ENCODE measurements at places on chromosomes 5 and 9. TPM values are rescaled to one million over a fixed set of nuclear protein-coding genes. Genes with fewer than 3 reads are reported as not detected.

DNA sequence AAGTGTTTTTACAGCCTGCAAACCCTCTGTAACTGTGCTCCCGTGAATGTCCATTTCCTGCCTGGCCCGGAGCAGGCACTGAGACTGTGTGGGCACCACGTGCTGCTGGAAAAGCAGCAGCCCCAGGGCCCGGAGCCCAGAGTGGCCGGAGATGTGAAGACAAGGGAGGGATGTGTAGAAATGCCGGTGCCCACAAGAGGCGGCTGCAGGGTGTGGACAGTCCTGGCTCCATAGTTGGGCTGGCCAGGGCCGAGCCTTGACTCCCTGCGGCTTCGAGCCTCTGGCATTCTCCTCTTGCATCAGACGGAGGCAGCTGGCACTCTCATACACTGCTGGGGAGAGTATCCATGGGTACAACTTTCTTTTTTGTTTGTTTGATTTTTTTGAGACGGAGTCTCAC, 13.2 kb upstream of the GFPT2 start:
- DNase-seq: no peak

TMEM252 gene
- 0.89 TPM for total RNA-seq

GRCh38 chr5:84058561-84058960, 326.1 kb downstream of the EDIL3 start:
- no peak for DNase-seq

CCDC192 gene
- not detected for total RNA-seq

GRCh38 chr9:117723986-117724625, 19.9 kb downstream of the TLR4 start:
- peak; percentile 29 for DNase-seq

SPAG8 gene
- total RNA-seq: 0.15 TPM

CCDC171 gene
- 3.2 TPM for total RNA-seq

- no peak for DNase-seq
Measured at GRCh38 chr9:70491426-70492318, 77.2 kb upstream of the KLF9 start.

OLFM1 gene
- 7.8 TPM for total RNA-seq

- no peak for DNase-seq
Measured at GRCh38 chr5:141094481-141095262, at the start of gene PCDHB2. PCDHB2 (plus strand) TSS chr5:141094615; CDS start chr5:141094791, 176 bp downstream.

OGN gene
- 17.6 TPM for total RNA-seq

DNA sequence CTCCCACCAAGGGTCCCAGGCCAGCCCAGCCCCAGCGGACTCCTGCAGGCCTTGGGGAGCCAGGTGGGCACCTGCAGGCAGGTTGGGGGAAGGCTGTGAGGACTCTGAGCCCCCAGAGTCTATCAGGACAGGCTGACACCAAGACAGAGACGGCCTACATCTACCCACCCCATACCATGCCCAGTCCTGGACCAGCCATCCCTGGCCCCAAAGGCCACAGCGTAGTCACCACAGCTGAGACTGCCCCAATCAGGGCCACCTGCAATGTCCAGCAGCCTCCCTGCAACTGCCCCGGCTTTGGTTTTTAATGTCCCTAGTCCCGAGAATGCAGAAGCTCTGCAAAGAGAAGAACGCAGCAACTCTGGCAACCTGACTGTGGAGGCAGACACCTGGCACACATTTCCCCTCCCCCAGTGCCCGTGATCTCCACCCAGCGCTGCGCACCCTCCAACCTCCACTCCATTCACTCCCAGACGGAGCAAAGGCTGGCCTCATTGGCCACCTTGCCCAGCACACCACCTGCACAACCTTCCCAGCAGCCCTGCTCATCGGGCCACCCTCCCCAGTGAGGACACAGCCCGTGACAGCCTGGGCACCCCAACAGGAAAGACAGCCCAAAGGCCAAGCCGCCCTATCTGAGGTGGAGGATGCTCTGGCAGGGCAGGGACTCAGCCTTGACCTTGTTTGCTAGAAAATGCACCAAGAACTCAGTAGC, 14.9 kb downstream of the ADAMTS2 start:
- no peak for DNase-seq

DNA sequence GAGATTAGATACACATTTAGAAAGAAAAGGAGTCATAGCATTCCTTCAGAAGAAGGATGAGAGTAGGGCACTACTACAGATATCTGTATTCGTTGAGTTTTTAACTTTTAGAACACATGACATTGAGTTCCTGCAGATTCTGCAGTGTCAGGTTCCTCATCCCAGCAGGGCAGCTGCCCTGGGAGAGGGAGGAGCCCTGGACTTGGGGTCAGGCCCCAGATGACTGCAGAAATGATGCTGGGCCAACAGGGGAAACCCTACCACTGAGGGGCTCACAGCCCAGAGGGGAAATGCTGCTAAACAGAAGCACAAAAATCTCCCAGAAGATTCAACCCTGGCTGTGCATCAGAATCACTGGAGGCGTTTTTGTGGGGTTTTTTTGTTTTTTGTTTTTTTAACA, 68.9 kb upstream of the TAF1L start:
- no peak for DNase-seq

DNA sequence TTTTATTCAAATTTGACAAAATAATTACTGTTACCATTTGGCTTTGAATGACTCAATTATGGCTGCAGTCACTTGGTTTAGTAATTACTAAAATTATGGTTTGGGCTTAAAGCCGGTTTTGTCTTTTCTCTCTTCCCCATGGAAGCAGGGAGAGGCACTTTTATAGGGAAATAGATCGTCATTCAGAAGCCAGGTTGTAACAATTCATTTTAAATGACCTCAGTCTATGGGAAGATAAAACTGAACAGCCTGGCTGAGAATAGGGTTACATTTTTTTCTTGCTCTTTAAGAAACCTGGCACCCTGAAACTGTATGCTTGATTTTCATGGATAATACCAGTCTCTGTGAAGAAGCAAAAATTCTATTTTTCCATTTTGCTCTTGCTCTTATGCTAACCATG, 169.8 kb downstream of the SMC2 start:
- DNase-seq: no peak

- DNase-seq: no peak
Measured at GRCh38 chr9:89464300-89464901, 33.5 kb downstream of the SEMA4D start.

IL9 gene
- total RNA-seq: not detected

- no peak for DNase-seq
Measured at GRCh38 chr5:150077996-150078801, 8.2 kb downstream of the CSF1R start.

- DNase-seq: no peak
Measured at GRCh38 chr9:16828340-16829281, 41.9 kb downstream of the BNC2 start.

DNA sequence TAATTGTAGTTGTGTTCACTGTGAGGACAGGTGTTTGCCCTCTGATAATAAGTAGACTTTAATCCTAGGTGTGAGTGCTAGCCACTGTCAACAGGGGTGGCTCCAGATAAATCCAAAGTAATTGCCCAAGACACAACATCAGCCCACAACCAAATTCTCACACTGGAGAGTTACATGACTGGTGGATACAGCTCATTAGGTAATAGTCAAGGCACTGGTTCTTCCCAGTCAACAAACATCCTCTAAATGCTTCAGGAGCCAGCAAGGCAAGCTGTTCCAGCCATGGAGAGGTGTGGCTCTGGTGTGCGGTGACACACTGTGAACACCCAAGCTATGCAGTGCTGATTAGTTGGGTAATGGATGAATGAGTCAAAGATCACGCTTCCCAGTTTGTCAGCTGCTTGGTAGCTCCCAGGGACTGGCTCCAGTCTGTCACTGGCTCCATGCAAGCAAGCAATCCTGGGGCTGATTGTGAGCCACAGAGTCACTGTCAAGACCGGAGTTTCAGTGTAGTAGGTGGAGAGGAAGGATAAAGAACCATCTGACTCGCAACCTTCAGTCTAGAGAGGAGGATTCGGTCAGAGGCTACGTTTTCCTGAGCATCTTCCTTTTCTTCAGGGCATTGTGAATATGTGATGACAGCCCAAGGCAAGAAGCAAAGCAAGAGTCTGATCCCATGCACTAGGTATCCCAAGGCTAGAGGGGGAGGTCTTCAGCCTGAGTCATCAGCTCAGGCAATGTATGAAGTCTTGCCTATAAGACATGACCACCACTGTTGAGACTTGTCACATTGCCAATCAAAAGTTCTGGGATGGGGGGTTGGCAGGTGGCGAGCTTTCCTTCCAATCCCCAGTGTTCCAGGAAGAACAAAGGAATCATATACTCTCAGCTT, 63.1 kb downstream of the UGCG start:
- DNase-seq: peak; percentile 79

GABRP gene
- 0.27 TPM for total RNA-seq

DNA sequence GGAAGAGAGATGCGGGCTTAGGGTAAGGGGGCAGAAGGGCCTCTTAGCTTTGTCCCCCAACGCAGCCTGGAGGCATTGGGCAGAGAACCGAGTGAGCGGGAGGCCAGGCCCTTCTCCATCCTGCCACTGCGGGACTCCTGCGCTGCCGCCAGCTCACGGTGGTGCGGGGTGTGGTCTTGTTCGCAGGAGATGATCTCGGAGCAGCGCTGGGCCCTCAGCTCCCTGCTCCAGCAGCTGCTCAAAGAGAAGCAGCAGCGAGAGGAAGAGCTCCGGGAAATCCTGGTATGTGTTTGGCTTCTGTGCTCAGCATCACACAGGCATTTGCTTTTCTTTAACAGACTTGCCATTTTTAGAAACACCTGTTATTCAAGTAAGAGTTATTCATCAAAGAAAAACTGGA, 41.3 kb downstream of the LRSAM1 start:
- DNase-seq: no peak

GRCh38 chr5:9348401-9348996, 197.4 kb downstream of the SEMA5A start:
- DNase-seq: no peak

- DNase-seq: no peak
Measured at GRCh38 chr5:149521739-149522685, 29.2 kb downstream of the CSNK1A1 start.

ITK gene
- 1.5 TPM for total RNA-seq

DNA sequence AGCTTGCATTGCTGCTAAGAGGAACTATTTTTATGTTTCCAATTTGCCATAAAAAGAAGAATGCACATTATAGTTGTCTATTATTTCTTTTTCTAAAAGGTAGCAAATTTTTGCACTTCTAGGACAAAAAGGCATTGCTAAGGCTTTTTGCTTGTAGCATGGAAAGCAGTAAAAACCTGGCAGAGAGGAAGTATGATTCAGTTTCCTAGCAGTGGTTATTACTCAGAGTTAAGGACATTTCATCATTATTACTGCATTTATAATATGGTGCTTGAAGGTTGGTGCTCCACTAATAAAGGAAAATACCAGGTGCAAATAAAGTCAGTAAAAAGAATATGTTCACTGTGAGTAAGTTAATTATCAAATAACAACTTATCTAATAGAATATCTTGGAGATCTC, 179.8 kb upstream of the PLPPR1 start:
- no peak for DNase-seq

Data from left colon (tissue), 2 donors.